ENCODE measurements at places on chromosomes 3 and 15. TPM values are rescaled to one million over a fixed set of nuclear protein-coding genes. Genes with fewer than 3 reads are reported as not detected.

The ATP13A4 gene
- total RNA-seq = under 0.01 TPM

The DCLK3 gene
- total RNA-seq = not detected

The MAP6D1 gene
- 2.9 TPM for total RNA-seq

The FOXP1 gene
- 116 TPM for total RNA-seq

The C15orf62 gene
- 0.65 TPM for total RNA-seq

Data from vein endothelial cell (primary cell).